ENCODE measurements at places on chromosomes 3 and 15. TPM values are rescaled to one million over a fixed set of nuclear protein-coding genes. Genes with fewer than 3 reads are reported as not detected.

The CAMK2N2 gene
- total RNA-seq: not detected

The CCDC54 gene
- not detected for total RNA-seq

The SCN11A gene
- 0.69 TPM for total RNA-seq

The ADCY5 gene
- 1.0 TPM for total RNA-seq

The GABRB3 gene
- total RNA-seq: 4.4 TPM

The WDR93 gene
- total RNA-seq: 0.13 TPM

DNA sequence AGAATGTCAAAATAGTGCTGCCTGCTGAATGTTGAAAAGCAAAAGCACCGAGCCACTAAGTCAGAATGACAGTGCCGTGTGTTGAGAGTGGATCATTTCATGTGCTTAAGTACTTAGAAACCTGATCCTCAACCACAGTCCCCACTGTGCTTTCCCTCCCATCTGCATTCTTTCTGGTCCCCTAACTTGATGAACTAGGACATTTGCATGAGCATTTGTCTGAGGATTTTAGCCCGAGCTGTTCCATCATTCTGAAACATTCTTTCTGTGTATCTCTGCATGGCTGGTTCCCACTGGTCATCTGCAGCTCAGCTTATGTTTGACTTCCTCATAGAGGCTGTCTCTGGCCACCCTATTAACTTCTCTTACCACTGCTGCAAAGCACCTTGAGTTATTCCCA is 42.0 kb downstream of the SST start:
- H3K27ac ChIP-seq: no peak overlapping the region
- no peaks in the 10 kb centered on the region for H3K36me3 ChIP-seq
- no peak for DNase-seq

DNA sequence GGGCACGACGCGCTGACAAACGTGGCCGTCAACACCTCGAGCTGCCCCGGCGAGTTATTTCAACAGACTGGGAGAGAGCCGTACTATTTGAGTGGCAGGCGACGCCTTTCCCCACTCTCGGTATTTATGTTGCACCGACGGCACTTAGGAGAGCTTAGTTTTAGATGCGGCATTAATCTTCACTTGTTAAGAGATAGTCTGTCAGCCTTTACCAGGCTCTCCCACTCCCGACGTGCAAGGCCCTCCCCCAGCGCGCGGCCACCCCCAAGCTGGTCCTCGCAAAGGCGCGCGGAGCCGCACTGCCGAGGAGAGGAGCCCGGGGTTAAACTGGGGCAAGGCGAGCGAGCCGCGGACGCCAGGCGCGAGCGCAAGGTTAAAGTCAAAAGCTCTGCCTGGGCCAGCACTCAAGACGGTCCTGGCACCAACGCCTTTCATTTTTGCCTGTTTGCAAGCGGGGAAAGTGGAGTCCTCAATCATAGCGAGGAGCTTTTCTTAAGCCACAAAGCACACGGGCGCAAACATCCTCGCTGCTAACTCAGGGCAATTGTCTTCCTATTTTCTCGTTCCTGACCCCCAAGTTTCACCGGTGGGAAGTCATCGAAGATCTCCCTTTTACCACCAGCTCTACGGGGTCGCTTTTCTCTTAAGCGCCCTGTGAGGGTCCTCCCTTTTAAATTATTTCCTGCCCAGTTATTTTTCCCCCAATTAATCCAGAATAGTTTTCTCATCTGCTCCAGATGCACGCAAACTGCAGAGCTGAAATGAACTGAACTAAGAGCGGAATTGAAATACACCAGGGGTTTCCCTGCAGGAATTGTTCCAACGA is 86.6 kb downstream of the NR2F2 start:
- H3K36me3 ChIP-seq: no peaks in the 10 kb centered on the region
- H3K27ac ChIP-seq: no peak overlapping the region
- H3K4me1 ChIP-seq: peaks cover 5% of the 10 kb centered on the region
- peaks cover 22% of the 10 kb centered on the region for H3K27me3 ChIP-seq
- no peak overlapping the region for H3K4me3 ChIP-seq
- peak; percentile 29 for DNase-seq

GRCh38 chr15:63022181-63022580 is 20.4 kb upstream of the TPM1 start:
- no peaks in the 10 kb centered on the region for H3K4me1 ChIP-seq
- no peak for DNase-seq
- no peak overlapping the region for H3K27ac ChIP-seq
- no peak overlapping the region for H3K4me3 ChIP-seq

- H3K36me3 ChIP-seq: no peaks in the 10 kb centered on the region
- H3K4me1 ChIP-seq: no peaks in the 10 kb centered on the region
- H3K27ac ChIP-seq: no peak overlapping the region
- H3K4me3 ChIP-seq: no peak overlapping the region
- peaks cover 1% of the 10 kb centered on the region for H3K27me3 ChIP-seq
These were observed 124.5 kb downstream of the TLE3 start for GRCh38 chr15:69973102-69973714.

GRCh38 chr15:69338535-69339213 is 40.0 kb downstream of the PAQR5 start:
- no peak for DNase-seq
- no peaks in the 10 kb centered on the region for H3K36me3 ChIP-seq
- no peak overlapping the region for H3K4me3 ChIP-seq
- H3K4me1 ChIP-seq: no peaks in the 10 kb centered on the region

GRCh38 chr3:56054844-56055243 is 413.4 kb downstream of the ERC2 start:
- no peaks in the 10 kb centered on the region for H3K36me3 ChIP-seq
- H3K4me1 ChIP-seq: no peaks in the 10 kb centered on the region
- DNase-seq: no peak
- no peak overlapping the region for H3K27ac ChIP-seq

DNA sequence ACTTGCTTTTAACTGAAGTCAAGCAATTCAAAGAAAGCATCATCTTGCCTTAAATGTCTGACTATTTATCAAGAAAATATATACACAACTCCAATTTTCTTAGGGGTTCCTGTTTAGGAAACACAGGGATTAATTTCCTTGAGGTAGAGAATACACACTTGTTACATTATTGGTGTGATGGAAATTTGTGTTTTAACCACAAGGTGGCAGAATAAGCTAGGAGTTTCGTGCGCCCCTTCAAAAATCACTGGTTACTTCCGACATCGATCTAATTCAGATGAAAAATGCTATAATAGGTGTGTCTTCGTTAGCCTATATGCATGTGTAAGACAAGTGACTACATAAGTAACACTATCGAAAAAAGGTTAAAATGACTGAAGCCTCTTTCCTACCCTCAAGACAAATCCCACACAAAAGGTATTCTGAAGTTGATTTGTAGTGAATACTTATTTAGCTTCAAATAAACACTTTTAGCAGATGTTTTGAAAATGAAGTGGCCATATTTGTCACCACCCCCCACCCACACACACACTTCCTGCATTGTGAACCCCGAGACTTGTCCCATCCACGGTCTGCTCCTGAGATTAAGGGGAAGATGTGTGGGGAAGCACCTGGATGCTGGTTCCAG is 246.5 kb downstream of the ROBO1 start:
- H3K4me3 ChIP-seq: no peak overlapping the region
- H3K27me3 ChIP-seq: no peaks in the 10 kb centered on the region
- peak; percentile 37 for DNase-seq

- H3K4me3 ChIP-seq: no peak overlapping the region
- no peak for DNase-seq
- H3K4me1 ChIP-seq: no peaks in the 10 kb centered on the region
These were observed 4.7 kb upstream of the LRTM1 start for GRCh38 chr3:54932606-54933005.

GRCh38 chr3:62718515-62719320 is 156.5 kb downstream of the CADPS start:
- no peaks in the 10 kb centered on the region for H3K27me3 ChIP-seq
- no peak overlapping the region for H3K4me3 ChIP-seq
- H3K27ac ChIP-seq: no peak overlapping the region
- H3K36me3 ChIP-seq: no peaks in the 10 kb centered on the region

- no peaks in the 10 kb centered on the region for H3K27me3 ChIP-seq
- no peak for DNase-seq
- H3K4me1 ChIP-seq: peaks cover 27% of the 10 kb centered on the region
- H3K36me3 ChIP-seq: no peaks in the 10 kb centered on the region
- H3K4me3 ChIP-seq: no peak overlapping the region
These were observed 286.6 kb downstream of the PTPRG start for GRCh38 chr3:61847784-61848462.

GRCh38 chr3:175896655-175897054 is 1037.5 kb downstream of the NAALADL2 start:
- H3K4me3 ChIP-seq: no peak overlapping the region
- H3K27me3 ChIP-seq: no peaks in the 10 kb centered on the region
- H3K4me1 ChIP-seq: no peaks in the 10 kb centered on the region

- H3K4me1 ChIP-seq: peaks cover 44% of the 10 kb centered on the region
- peak overlapping the region; percentile 13 for H3K27ac ChIP-seq
- H3K36me3 ChIP-seq: no peaks in the 10 kb centered on the region
- H3K27me3 ChIP-seq: peaks cover 9% of the 10 kb centered on the region
- no peak for DNase-seq
- H3K4me3 ChIP-seq: no peak overlapping the region
These were observed 57.2 kb upstream of the UBE2E1 start for GRCh38 chr3:23748398-23749110.

GRCh38 chr15:66126031-66126441 is 127.5 kb downstream of the MEGF11 start:
- H3K27me3 ChIP-seq: peaks cover 2% of the 10 kb centered on the region
- no peak overlapping the region for H3K27ac ChIP-seq
- no peak for DNase-seq
- peaks cover 7% of the 10 kb centered on the region for H3K4me1 ChIP-seq
- no peaks in the 10 kb centered on the region for H3K36me3 ChIP-seq

- H3K4me3 ChIP-seq: no peak overlapping the region
- peaks cover 29% of the 10 kb centered on the region for H3K4me1 ChIP-seq
- H3K36me3 ChIP-seq: no peaks in the 10 kb centered on the region
- no peak overlapping the region for H3K27ac ChIP-seq
These were observed 360.7 kb downstream of the PTPRG start for GRCh38 chr3:61922118-61922517.

DNA sequence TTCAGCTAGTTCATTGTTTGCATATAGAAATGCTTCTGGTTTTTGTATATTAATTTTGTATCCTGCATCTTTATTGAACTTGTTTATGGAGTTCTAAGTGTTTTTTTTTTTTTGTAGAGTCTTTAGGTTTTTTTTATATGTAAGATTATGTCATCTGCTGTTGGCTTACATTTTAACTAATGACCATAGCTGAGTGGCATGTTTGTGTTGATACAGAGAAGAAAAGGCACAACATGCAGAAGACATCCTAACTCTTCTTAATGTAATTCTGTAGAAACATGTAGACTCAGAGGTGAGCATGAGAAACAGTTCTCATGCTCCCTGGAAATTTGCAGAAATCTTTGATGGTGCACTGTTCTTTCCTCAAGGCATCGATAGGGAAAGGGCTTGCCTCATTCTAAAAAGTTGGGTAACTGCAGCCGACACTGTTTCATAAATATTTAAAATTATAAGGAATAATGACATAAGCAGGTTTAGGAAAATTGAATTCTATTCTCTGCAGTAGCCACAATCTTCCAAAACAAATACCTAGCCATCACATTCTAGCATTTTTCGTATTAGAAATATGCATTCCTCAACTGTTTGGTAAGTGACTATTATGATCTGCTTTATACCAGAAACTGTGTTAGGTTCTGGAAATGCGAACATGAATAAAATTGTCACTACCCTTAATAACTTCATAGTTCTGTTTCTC is 499.6 kb upstream of the KCNMB2 start:
- no peaks in the 10 kb centered on the region for H3K27me3 ChIP-seq
- H3K36me3 ChIP-seq: no peaks in the 10 kb centered on the region
- no peak overlapping the region for H3K27ac ChIP-seq
- no peak overlapping the region for H3K4me3 ChIP-seq

- H3K4me3 ChIP-seq: no peak overlapping the region
- H3K36me3 ChIP-seq: no peaks in the 10 kb centered on the region
- H3K27me3 ChIP-seq: no peaks in the 10 kb centered on the region
- no peaks in the 10 kb centered on the region for H3K4me1 ChIP-seq
These were observed 475.2 kb upstream of the TGFBR2 start for GRCh38 chr3:30131191-30131590.

GRCh38 chr3:13251166-13251903 is 168.8 kb downstream of the NUP210 start:
- H3K36me3 ChIP-seq: peaks cover 17% of the 10 kb centered on the region
- DNase-seq: no peak
- peaks cover 4% of the 10 kb centered on the region for H3K27me3 ChIP-seq
- peaks cover 35% of the 10 kb centered on the region for H3K4me1 ChIP-seq

- H3K4me1 ChIP-seq: peaks cover 19% of the 10 kb centered on the region
- H3K36me3 ChIP-seq: peaks cover 24% of the 10 kb centered on the region
- H3K27ac ChIP-seq: no peak overlapping the region
- DNase-seq: no peak
- no peak overlapping the region for H3K4me3 ChIP-seq
- H3K27me3 ChIP-seq: peaks cover 6% of the 10 kb centered on the region
These were observed 268.4 kb upstream of the FRG2C start for GRCh38 chr3:75395580-75396315.

DNA sequence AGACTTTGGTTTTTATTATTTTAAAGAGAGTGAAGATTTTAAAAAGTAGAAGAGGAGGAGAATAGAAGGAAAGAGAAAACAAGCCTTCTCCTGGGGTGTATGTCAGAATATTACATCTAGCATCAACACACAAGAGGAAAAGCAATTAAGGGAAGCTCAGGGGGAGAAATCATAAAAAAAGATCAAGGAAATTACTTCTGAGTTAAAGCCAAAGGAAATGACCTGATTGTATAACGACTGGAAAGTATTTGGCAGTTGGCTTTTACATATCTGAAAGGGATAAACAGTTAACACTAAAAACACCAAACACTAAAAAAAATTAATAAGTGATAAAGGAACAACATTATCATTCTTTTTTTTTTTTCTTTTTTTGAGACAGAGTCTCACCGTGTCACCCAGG is 58.4 kb downstream of the CPNE4 start:
- no peak overlapping the region for H3K4me3 ChIP-seq
- DNase-seq: no peak
- H3K27me3 ChIP-seq: peaks cover 7% of the 10 kb centered on the region

- H3K4me3 ChIP-seq: no peak overlapping the region
- no peak overlapping the region for H3K27ac ChIP-seq
- no peaks in the 10 kb centered on the region for H3K36me3 ChIP-seq
- DNase-seq: no peak
These were observed 23.5 kb downstream of the ALDH1A2 start for GRCh38 chr15:58042006-58042405.

Measured in endothelial cell (in vitro differentiated cells).